ENCODE measurements at places on chromosomes 3 and 15.

- DNase-seq: no peak
Observed at GRCh38 chr3:45480218-45480617, 91.8 kb downstream of the LARS2 start.

DNA sequence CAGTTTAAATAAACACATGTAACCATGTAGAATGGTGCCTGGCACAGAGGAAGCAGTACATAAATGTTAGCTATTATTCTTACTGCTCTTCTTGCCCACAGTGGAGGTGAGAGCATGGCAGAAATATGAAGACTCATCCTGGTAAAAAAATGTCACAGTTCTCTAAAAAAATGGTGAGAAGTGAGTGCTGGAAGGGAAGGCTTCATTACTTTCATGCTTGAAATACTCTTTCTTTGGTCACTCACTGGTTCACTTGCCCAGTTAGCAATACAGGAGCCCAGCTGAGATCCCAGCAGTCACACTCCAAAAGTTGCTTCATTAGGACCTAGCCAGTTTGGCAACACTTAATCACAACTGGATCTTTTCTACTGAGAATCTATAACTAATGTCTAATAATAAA, 1017.2 kb downstream of the TUSC7 start:
- DNase-seq: no peak

DNA sequence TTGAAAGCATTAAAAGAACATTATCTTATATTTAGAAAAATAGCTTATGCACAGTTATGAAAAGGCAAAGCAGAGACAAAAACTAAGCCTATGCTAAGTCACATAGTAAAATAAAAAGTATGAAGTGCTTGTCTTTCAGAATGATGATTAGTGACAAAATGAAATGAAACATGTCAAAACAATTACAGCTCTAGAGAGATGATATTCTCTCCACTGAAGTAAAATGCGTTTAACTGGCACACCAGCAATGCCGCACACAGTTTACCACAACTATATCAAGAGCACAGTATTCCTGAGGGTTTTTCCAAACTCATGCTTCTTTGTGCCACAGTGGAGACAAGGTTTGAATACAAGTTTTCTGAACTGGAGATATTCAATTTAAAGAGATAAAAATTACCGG, 2.1 kb upstream of the ZBBX start:
- DNase-seq: no peak

DNA sequence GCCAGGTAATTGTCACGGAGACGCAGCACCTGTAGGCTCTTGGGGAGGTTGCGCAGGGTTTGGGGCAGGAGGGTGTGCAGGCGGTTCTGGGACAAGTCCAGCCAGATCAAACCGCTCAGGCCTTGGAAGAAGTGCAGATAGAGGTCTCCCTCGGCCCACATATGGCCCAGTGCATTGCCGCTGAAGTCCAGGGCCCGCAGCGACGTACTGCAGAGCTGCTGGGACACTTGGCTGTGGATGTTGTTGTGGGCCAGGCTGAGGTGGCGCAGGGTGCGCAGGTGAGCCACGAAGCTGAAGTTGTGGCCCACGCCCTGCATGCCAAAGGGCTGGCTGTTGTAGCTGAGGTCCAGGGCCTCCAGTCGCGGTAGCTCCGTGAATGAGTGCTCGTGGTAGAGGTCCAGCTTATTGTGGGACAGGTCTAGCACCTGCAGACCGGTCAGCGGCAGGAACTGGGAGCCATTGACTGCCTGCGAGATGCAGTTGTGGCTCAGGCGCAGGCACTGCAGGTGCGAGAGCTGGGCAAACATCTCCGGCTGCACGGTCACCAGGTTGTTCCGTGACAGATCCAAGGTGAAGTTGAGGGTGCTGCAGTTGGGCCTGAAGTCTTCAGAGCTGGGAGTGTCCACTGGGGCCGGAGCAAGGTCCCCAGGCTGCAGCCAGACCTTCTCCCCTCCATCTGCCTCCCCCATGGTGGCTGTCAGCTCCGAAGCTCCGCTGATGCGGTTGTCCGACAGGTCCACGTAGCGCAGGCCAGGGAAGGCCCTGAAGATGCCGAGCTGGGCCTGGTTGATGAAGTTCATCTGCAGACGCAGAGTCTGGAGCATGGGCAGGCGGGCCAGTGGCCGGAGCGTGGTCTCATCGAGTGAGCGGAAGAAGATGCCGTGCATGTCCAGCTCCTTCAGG, 2.9 kb downstream of the TLR9 start:
- DNase-seq: no peak

DNA sequence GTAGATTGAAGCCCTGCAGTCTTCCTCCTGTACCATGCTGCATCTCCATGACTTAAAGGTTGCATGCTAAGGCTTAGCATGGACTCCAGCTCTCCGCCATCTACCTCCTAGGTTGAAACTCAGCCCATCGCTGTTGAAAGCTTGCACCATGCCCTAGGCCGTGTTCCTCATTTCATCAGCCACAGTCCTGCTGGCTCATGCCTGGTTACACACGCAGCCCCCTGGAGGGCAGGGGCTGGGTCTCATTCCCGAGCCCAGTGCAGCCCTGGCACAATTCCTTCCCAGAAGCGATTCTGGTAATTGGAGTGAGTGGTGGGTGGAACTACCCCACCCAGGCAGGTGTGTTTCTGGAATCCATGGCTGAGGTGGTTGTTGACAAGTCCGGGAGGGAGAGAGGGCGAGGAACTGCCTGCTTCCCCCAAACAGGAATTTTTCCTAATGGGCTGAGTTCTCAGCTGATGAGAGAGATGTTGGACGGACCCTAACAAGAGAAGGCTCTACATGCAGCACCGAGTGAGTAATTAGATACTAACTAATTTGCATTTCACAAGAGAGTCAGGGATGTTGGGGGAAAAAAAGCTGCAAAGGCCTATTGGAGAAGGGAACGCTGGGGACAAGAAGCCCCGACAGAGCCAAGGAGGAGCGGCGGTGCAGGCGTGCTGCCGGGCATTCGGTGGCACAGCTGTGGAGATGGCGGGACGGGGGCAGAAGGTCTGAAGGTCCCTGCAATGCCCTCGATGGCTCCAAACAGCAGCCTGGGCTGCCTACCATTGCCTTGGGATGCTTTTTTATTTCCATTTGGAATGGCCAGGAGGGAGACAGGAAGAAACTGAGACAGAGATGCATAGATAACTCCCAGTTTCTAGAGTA, 92.3 kb upstream of the TLE3 start:
- no peak for DNase-seq

DNA sequence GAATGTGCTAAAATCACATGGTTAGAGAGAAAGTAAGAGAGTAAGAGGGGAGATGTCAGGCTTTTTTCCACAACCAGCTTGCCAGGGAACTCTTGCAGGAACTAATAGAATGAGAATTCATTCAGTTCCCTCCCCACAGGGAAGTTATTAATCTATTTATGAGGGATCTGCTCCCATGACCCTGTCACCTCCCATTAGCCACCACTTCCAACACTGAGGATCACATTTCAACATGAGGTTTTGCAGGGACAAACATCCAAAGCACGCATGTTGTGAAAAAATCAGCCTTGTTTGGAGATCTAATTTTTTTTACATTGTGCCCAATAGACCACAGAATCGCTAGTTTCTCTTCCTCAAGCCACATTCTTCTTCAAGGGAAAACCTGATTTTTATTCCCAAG, 904.0 kb downstream of the TBL1XR1 start:
- no peak for DNase-seq

DNA sequence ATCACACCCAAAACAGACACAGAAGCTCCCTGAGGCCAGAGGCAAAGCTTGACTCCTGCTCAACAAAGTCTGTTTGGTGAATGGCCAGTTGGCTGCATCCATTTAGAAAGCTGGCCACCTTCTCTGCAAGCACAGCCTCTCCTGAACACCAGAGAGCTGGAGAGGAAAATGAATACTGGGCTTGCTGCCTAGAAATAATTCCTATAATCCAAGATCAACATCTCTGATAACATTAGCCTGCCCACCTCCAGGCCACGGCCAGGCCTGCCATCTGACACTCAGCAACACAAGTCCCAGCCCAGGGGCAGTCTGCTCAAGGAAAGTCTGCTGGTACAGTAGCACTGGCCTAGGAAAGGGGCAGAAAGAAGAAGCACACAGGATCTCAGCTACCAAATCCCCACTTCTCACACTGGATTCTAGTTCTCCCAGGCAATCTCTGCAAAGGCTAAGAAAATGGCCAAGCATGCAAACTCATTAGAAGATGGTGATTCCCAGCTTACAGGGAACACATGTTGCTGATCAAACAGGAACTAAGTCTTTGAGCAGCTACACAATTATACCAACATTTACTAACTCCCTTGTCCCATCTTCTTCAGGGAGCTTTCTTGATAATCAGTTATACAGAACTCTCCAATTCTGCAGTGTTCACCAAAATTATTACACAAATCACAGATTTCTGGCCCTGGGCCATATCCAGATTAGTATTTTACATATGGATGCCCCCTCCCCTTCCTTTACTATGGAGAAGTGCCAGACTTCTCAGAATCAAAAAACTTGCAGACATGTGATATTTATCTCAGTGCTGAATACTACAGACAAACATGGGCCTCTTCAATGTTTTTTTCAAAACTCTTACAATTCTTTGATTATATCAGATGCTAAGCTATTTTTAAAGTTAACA, 9.9 kb downstream of the TBC1D2B start:
- DNase-seq: no peak

DNA sequence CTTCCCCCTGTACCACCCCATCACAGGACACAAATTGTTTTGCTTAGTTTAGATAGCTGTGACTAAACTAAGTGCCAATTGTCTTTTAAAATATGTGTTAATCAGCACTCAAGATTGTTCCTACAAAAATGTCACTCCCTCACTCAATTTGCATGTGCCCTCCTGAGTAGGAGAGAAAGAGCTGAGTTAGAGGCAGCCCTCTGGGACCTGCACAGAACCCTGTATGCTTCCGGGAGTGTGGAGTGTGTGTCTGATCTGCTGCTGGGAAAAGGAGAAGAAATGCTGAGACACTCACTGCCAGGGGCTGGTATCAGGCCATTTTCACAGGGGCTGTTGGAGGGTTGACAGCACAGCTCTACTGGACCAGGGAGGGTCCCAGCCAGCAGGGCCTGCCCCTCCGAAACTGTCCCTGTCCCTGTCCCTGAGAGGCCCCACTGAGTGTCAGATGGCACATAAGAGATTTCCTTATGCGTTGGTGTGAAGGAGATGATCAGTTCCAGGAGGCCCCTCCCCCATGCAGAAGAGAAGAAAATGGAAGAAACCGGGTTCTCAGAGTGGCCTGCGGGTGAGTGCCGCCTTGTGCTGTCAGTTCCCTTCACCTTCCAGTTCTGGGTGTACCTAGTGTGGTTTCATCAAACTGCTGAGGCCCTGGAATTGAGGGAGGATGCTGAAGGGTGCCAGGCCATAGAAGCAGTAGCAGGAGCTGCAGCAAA, 3.9 kb upstream of the B3GNT5 start:
- no peak for DNase-seq

GRCh38 chr15:29815000-29815710, 7.1 kb downstream of the TJP1 start:
- no peak for DNase-seq

DNA sequence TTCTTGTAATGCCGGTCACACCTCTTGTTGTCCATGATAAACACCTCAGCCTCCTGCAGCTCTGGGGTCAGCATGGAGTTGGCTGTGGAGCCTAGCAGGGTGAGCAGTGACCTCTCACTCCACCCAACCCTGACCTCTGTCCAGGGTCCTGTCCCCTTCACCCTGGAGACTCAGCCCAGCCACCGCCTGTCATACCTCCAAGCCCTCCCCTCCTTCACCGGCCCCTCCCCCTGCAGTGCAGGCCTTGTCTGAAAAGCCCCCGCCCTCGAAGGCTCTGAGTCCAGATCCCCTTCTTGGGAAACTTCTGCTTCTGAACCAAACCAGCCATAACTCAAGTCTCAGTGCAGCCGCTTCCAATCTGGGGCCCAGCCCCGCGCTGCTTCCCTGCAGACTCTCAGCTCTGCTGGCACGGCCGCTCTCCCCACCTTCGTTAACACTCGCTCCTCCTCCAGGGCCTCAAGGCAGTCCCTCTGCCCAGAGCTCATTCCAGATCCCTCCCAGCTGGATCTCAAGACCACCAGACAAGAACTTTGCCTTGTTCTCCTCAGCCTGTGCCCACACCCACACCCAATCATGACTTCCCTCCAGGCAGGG, 25.4 kb upstream of the PRSS50 start:
- DNase-seq: no peak

DNA sequence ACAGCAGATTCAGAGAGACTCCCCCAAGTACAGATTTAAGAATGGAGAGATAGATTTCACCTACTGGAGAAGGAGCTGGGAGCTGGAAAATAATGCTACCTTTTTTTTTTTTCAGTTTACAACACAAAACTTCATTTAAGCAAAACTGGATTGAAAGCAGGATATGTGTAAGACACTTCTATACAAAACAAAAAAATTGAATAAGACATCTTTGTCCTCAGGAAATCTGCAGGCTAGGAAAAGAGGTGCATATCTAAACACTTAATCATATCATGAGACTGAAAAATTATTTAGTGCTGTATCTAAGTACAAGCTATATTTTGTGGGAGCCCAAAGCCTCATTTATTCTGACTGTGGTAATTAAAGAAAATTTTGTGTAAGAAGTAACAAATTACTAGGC, 516.1 kb downstream of the ZIC1 start:
- no peak for DNase-seq

- DNase-seq: no peak
Observed at GRCh38 chr15:98875309-98875708, 132.3 kb downstream of the PGPEP1L start.

GRCh38 chr3:2659896-2660295, 450.3 kb downstream of the IL5RA start:
- DNase-seq: no peak

GRCh38 chr3:5232570-5232969, 45.1 kb downstream of the EDEM1 start:
- DNase-seq: no peak

GRCh38 chr3:190767851-190768250, 94.6 kb downstream of the GMNC start:
- DNase-seq: no peak

Measured in hematopoietic multipotent progenitor cell treated with erythropoietin and hydrocortisone succinate and interleukin-3 and kit ligand, for 17 days (in vitro differentiated cells).